Stimulated activated CD4-positive, alpha-beta T cell treated with anti-CD3 and anti-CD28 coated beads, Interleukin-1b, Interleukin-23, amount 100 ng/mL, for 48 hours (primary cell): ENCODE measurements at places on chromosomes 7 and 10.

GRCh38 chr7:42740408-42740807, 171.5 kb downstream of the C7orf25 start:
- no peak for DNase-seq

DNA sequence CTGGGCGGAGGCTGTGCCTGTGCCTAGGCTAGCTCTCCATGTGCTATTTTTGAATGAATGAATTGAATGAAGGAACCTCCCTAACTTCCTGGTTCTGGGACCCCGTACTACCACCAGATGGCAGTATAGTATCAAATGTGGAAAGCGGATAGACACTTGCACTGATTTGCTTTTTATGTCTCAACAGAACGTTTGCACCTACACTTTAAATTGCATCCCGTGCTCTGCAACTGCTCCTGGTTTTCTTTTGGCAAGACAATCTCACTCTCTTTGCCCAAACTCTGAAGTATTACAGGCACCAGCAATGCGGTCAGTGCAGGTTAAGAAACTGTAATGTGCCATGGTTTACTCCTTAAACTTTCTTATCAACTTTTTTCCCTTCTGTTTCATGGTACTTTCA, 6.5 kb downstream of the FZD8 start:
- peak; percentile 25 for DNase-seq

GRCh38 chr7:100893318-100893895, 2.3 kb downstream of the ACHE start:
- no peak for DNase-seq

GRCh38 chr7:94252971-94253370, 141.7 kb upstream of the COL1A2 start:
- no peak for DNase-seq

GRCh38 chr7:30313348-30313747, 29.0 kb downstream of the ZNRF2 start:
- DNase-seq, result no peak

DNA sequence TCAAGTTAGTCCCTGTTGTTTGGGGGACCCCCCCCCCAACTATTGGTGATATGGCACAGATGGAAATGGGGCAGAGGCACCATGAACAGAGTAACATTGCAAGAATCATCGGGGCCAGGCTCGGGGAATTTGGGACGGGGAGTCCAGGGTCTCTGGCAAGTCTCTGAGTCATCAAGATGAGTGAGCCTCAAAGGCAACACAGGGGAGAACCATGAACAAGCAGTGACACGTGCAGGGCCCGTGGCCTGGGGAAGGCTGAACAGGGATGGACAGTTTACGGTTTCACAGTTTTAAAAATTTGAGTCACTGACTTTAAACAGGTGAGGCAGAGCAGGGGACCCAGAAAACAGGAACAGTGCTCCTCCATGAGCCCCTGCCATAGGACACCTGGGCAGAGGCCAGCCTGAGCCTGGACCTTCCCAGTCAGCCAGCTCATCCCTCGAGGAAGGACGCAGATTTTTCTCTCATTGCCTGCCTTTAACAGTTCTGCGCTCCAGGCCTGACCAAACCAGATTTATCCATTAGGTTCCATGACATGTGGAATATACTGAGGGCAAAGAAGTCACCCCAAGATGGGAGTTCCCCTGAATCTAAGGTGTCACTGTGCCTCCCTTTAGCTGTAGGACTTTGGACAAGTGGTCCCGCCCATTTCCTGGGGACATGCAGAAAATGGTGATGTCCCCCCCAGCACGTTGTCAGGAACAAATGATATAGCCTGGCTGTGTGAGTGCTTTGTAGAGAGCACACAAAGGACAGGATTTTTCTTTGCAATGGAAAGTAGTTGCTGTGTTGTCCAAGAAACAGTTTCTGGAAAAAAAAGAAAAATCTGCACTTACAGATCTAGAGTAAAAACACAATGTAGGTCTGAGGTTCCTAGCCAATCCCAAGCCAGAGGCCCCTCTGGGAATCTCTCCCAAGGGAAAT, 23.8 kb downstream of the CHST15 start:
- DNase-seq, result no peak

DNA sequence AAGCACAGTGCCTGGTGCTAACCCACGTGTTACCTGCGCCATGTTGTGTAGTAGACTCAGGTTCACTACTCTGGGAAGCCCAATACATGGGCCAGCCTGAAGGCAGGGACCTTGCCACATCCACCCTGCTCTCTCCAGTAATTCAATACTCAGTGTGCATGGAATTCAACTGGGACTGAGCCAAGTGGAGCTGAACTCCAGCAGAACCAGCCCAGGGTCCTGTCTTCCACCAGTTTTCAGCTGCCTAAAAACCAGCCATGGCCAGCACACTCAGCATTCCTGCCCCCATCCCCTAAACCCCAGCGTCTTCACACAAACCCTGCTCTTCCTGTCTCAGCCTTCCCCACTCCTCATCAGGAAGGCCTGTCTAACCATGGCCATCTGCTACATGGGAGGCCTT, 15.4 kb downstream of the FGF8 start:
- DNase-seq, result no peak

DNA sequence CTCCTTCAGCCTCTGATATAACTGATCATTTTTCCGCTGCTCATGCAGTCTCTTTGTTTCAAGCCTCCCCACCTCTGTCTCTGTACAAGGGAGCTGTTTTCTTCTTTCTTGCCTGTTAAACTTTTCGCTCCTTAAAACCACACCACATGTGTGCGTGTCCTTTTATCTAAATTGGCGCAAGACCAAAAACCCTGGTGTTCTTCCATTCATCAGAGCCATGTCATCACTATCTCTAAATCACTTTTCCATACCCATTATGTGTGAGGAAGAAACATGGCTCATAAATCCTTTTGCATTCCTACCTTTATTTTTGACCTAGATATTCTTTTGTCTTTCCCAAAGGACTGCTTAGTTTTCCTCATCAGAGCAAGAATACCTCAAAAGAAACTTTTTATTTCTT, 239.0 kb upstream of the IMMP2L start:
- DNase-seq, result no peak

GRCh38 chr7:11540271-11540761, 291.7 kb downstream of the THSD7A start:
- no peak for DNase-seq

DNA sequence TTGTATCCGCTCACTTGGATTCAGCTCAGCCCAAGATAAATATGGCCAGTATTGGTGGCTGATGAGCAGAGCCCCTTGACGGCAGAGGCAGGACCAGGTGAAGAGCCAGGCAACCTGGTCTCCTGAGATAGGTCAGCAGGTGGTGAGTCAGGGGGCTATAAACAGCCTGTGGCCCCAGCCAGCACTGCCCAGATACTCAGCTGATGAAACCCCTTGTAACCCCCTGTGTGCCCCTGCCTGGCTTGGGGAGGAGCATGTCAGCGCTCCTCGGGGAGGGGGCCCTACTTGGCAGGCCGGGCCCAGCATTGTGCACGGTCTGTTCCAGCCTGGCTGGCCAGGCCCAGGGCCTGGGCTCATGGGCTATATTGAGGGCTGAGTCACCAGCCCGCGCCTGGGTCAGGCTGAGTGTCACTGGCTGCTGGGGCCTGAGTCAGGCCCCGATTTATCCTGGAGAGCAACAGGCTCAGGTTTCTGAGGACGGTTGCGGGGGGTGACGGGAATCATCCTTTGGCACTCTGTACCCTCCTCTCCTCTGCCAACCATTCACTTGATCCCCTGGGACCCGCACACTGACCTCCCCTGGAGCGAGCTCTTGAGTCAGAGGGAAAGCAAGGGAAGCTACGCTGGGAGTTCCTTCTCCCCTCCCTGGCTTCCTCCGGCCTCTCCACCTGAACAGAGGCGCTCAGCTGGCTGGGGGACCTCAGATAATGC, 2.8 kb upstream of the FLNC start:
- no peak for DNase-seq

GRCh38 chr10:61452655-61453641, at the start of gene TMEM26:
TMEM26 (minus strand) TSS chr10:61453381; CDS start chr10:61453081, 300 bp downstream.
- no peak for DNase-seq

DNA sequence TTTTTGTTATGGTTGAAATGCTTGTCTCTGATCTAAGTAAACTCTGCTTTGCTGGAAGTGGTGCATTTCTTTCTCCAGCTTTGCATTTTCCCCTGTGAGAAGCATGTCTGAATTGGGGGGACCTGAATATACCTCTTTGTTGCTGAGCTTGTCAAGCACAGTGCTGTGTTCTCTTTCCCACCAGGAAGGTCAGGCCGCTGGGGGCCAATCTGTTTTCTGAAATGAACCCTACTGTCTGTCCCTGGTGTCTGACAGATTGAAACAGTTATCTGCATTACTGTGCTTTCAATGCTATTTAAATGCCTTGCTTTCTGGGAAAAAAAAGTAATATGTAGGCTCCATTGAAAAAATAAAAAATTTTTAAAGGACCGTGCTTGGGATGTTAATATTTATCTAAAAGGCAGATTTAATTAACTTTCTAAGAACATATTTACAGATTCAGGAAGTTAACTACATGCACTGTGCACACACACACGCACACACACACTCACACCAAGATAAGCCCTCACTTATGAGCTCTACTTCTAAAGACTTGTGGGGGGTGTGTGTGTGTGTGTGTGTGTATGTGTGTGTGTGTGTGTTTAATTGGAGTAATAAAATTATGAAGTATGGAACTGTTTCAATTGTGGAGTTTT, 127.0 kb upstream of the FZD1 start:
- DNase-seq, result no peak

- DNase-seq, result no peak
These were observed 168.3 kb downstream of the BMPER start for GRCh38 chr7:34073676-34074075.

- DNase-seq, result no peak
These were observed 7.6 kb upstream of the TMEM236 start for GRCh38 chr10:17744341-17744861.

GRCh38 chr10:30557884-30558283, 71.7 kb downstream of the LYZL2 start:
- no peak for DNase-seq

- DNase-seq, result no peak
These were observed 53.7 kb upstream of the MAGI2 start for GRCh38 chr7:79507131-79507530.

GRCh38 chr7:45157653-45158401, at the start of gene RAMP3:
RAMP3 (plus strand) TSS chr7:45157791; CDS start chr7:45157829, 38 bp downstream.
- no peak for DNase-seq

- DNase-seq, result no peak
These were observed 27.9 kb downstream of the ADCYAP1R1 start for GRCh38 chr7:31079824-31080511.

GRCh38 chr7:98862716-98863420, 6.9 kb downstream of the TMEM130 start:
- no peak for DNase-seq

- no peak for DNase-seq
These were observed 185.2 kb downstream of the WDR37 start for GRCh38 chr10:1241322-1241890.

DNA sequence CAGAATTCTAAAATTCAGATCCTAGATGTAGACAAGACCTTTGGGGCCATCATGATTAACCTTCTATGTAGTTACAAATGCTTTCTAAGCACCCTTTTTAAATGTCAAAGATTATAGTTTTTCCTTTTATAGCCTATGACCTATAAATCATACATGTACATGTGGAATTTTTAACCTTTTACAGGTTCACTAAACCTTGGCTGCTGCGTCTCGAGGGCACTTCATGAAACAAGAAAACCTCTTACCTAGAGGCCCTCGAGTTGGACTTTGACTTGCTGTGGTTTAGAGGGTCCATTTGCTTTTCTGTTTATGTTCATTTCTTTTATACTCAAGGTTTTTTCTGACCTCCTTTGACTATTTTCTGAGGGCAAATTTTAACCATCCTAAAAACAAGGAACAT, 302.2 kb downstream of the CSTF2T start:
- DNase-seq, result no peak

- DNase-seq, result no peak
These were observed 14.0 kb downstream of the PTF1A start for GRCh38 chr10:23205972-23206642.

DNA sequence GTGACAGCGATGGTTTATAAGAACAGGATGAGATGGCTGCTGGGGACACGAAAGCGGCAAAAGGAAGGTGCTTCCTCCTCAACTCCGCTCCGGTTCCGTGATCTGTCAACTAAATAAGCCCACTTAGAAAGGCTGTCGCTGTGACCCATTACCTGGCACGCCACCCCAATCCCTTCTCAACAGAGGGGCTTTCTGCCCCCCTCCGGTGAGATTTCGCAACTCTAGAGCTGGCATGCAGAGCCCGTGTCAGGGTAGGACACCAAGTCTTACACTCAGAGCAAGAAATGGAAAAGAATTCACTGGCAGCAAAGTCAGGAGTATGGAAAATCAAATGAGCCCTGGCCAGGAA, 66.4 kb downstream of the FGFR2 start:
- DNase-seq, result no peak

- DNase-seq, result no peak
These were observed 86.0 kb downstream of the AKR1D1 start for GRCh38 chr7:138162236-138162635.

DNA sequence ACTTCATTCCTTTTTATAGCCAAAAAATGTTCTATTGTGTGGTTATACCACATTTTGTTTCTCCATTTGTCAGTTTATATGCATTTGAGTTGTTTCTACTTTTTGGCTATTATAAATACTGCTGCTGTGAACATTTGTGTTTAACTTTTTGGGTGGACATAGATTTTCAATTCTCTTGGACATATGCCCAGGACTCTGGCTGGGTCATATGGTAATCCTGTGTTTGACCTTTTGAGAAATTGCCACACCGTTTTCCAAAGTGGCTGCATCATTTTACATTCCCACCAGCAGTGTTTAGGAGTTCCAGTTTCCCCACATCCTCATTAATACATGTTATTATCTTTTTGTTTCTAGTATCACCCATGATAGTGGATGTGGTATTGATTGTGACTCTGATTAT, 39.4 kb downstream of the CSGALNACT2 start:
- DNase-seq, result no peak

DNA sequence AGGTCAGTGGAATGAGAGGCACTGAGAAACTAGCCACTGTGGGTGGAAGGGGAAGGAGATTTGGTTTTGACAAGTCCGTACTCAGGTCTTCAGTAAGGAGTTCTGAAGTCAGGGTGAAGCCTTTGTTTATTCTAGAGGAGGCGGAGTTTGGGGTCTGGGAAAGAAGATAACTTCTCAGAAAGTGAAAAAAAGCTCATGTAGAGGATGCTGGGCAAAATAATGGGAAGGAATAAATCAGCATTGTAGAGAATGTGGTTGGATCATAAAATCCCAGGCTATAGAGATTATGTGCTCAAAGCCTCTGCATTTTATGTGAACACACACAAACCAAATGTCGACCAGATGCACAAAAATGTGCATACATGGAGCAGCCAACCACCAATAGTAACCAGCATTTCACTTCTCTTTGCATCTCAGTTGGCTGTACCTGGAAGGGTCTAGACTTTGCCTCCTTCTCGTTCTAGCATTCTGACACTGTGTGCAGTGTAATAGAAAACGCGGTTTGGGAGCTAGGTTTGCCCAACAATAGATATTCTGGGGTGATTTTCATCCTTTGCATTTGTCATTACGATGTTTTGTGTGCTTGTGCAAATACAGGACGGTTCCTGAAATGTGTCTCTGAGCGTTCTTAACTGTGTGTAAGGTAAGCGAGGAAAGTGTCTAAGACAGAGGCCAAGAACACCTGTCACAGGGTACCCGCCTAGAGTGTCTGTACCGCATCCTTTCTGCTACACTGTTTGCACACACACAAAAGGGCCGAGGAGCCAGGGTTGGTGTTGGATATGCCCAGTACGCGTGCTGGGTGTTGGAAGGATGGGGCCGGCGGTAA, 603 bp upstream of the HECW1 start:
- no peak for DNase-seq
